ENCODE measurements at places on chromosomes 7 and 10.
A peak's percentile ranks its signal among the peaks of the same experiment; 100 is the strongest.

DNA sequence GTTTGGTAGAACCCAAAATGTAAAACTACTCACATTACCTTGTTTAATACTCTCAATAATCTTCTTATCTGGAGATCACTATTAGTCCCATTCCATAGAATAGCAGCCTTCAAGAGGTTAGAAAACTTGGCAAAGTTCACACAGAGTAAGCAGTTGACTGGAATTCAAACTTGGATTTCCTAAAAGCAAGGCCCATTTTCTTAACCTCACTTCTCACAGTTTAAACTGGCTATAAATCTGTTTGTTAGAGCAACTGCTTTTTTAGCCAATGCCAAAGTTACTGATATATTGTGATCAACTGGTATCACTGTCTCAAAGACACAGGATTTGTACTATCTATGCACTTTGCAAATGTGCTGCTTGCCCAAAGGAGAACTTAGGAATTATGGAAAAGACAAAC is 230.2 kb downstream of the THSD7A start:
- DNase-seq = no peak

- DNase-seq = no peak
Observed at GRCh38 chr10:65100146-65100545, 1578.9 kb downstream of the REEP3 start.

GRCh38 chr7:80060218-80060806 is 74.3 kb upstream of the GNAI1 start:
- peak; percentile 62 for DNase-seq

DNA sequence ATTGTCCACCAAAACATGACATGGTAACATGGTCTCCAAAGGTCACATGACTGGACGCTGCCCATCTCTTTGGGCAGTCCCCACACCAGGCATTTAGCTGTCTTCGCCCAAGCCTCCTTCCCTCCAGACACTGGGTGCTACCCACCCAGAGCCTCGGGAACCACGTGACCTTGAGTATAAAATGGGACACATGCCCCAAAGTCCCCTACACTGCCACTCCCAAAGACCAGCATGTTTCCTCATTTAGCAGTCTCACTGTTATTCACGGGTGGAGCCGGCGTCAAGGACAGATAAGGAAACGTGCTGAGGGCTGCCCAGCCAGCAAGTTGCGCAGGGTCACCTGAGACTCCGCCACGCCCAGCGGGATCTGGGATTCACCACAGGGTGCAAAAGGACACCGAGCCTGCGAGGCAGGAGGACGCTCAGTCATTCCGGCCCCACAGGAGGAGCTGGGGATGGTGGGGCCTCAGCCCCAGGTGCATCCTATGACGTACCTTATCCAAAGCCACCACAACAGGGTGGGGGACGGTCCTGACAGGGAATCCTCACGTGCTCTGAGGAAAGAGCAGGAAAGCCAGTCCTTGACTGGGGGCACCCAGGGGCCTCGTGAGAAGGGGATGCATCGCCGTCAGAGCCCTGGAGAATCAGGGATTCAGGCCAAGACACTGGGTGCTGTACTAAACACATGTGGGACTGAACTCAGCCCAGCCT is 226.9 kb downstream of the TNS3 start:
- DNase-seq = no peak

GRCh38 chr7:107631588-107632491 is 28.8 kb upstream of the SLC26A4 start:
- no peak for DNase-seq

- no peak for DNase-seq
Observed at GRCh38 chr10:78648256-78648860, 420.4 kb upstream of the ZMIZ1 start.

DNA sequence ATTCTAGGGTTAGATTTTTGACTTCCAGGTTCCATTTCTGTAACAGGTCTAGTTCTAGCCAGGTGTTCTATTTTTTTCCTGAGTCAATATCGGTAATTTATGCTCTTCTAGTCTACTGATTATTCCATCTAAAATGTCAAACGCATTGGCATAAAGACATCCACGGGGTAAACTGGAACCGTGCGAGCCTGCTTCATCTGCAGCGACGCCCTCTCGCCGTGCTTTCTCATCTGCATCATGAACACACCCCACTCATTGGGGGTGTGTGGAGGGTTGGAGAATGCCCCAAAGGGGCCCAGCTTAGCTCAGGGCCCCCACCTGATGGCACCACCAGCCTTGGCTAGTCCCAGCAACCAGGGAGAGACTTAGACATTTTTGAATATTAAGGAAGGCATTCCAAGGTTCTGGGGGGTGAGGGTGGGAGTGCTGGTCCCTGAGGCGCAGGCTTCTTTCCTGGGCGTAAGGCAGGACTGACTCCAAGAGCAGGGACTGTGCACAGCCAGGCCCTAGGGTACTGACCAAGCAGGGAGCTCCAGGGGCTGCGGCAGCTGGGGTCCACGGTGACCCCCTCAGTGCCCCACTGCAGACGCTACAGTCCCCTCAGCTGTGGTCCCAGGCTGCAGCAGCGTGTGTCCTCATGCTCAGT is 12.9 kb upstream of the CRYGN start:
- no peak for DNase-seq

DNA sequence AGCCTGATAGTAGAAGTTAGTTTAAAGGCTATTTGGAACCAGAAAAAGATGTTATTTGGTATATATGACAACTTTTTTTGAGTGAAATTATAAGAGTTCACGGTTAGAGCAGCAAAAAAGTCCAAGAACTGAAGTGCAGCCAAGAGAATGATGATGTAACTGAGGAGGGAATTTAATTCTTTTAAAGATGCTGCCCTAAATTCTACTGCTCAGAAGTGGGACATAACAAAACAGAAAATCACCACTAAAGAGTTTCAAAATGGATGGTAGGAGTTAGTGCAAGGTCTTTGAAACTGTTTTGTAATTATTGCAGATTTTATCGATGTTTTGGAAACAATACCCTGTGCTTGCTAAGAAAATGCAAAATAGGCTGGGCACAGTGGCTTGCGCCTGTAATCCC is 6.5 kb downstream of the SAMD8 start:
- DNase-seq = no peak
